ENCODE measurements at places on chromosomes 11 and 22.

GRCh38 chr11:34683396-34683795, 62.5 kb downstream of the EHF start:
- no peak for DNase-seq

GRCh38 chr22:46946383-46946962, 184.0 kb downstream of the TBC1D22A start:
- DNase-seq: no peak

GRCh38 chr11:118287006-118287405, 17.5 kb upstream of the CD3E start:
- DNase-seq: no peak

DNA sequence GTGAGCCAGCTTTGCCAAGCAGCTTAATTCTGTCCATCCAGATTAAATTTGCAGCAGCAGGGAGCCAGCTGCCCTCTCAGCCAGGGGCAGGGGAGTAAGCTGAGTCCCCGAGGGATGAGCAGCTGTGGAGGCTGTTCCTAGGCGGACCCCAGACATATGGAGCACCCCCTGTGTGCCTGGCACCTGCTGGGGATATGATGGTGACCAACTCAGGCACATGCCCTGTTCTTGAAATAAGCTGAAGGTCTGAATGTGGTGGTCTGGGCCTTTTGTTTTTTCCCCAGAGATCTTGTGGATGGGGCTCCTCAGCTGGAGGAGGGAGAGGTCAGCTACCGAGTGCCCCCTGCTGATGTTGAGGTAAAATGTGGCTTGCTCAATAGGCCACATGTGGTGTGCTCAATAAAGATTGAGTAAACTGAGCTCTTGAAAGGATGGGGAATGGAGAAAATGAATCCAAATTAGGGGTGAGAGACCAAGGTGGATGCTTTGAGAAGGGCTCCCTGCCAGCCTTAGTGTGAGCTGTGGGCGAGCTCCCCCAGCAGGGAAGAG, 103.3 kb upstream of the NNMT start:
- DNase-seq: no peak

DNA sequence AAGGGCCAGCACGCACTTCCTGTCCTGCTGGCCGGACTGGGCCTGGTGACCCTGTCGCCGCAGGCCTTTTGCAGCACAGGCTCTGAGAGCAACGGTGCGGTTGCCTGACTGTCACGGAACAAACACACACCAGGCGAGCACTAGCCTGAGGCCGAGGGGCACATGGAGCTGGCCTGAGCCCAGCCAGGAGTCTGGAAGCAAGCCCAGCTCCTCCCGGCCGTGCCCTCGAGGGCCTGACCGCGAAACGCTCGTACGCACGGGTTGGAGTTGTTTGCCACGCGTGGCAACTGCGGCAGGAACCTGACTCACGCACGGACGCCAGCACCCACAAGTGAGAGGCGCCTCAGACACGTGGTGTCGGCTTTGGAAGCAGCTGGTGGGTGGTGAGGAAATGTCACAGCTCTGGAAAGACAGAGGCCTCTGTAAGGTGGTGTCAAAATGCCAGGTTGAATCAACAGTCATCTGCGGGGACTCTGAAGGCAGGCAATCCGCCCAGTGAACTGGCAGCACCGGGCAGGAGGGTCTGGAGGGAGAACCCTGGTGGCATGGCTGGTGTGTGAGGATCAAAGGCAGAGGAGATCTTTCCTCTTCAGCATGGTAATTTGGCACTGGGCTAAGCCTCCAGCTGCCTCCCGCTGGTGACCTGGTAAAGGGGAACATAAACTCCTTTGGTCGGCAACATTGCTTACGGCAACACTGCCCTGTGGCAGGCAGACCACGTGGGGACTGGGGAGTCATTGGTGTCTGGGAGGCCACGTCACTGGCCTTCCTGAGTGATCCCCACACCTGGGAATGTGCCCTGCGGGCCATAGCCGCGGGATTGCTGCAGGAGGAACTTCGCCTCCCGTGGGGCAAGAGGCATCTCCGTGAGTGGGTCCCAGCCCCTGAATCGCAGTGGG, 15.3 kb upstream of the IL17REL start:
- DNase-seq: no peak

GRCh38 chr11:44277196-44278090, 32.5 kb downstream of the ALX4 start:
- DNase-seq: no peak

DNA sequence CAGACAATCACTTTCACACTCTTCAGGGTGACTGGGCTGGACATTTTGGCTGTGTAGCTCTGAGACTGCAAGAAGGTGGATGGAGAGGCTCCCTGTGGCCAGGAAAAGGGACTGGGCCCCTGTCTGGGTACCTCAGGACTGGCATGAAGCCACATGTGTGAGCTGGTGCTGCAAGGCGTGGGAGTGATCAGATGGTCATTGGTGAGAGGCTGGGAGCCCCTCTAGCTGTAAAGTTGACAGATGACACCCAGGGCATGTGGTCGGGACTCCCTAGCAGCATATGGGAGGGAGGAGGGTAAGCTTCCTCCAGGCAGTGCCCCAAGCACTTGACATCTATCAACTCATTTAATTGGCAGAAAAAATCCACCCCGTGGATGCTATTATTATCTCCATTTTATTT, 18.9 kb upstream of the CABP2 start:
- no peak for DNase-seq

GRCh38 chr22:33894036-33894435, 26.2 kb downstream of the LARGE1 start:
- no peak for DNase-seq

GRCh38 chr11:125941267-125941618, 4.6 kb upstream of the VSIG10L2 start:
- no peak for DNase-seq

- DNase-seq: no peak
Measured at GRCh38 chr11:93952082-93952780, 68.9 kb upstream of the HEPHL1 start.

GRCh38 chr11:34232807-34233206, 125.0 kb downstream of the ABTB2 start:
- no peak for DNase-seq

DNA sequence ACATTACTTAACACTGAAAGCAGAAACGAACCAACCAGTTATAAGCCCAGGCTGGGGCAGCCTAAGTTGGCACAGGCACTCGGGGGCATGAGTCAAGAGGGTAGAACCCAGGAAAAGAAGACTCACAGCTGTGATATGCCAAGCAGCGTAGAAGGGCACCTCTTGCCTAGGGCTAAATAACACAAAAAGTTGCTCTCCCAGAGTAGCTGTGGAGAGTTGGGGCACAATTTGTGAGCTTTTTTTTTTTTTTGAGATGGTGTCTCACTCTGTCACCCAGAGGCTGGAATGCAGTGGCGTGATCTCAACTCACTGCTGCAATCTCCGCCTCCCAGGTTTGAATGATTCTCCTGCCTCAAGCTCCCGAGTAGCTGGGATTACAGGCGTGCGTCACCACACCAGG, 8.8 kb downstream of the CLMP start:
- no peak for DNase-seq

GRCh38 chr11:121451178-121451985, 732 bp upstream of the SORL1 start:
- no peak for DNase-seq

- no peak for DNase-seq
Measured at GRCh38 chr11:58912124-58912523, 27.2 kb upstream of the GLYATL1 start.

DNA sequence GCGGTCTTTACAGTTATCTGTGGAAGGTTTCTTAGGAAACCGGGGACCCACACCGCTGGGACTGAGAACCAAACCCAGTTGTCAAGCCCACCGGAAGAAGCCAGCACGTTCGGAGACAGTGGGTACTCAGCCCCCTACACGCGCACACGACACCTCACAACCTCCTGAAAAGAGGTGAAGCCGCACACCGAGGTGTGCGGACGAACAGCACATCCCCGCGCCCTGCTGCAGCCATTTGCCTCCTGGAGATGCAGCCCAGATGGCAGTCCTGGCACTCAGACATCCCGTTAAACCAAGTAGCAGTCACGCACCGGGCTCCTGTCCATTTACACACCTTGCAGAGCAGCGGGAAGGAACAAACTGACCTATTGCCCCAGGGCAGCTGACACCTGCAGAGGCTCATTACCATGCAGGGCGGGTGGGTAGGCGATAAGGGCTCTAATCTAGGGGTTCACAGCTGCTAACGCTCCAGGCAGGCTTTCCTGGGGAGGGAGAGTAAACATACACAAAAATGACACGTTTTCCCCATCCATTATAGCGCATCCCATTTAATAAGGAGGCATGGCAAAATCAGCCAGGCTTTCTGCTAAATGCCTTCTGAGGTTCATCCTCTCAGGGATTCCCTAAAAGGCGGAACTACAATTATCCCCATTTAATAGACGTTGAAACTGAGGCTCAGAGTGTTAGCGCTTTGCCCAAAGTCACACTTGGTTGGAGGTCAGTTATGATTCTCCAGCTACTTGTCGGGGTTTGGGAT, 864 bp upstream of the EHBP1L1 start:
- DNase-seq: no peak

GRCh38 chr22:26985206-26985605, 327.8 kb downstream of the MIAT start:
- no peak for DNase-seq

- no peak for DNase-seq
Measured at GRCh38 chr22:47994601-47995263, 1232.3 kb downstream of the TBC1D22A start.

GRCh38 chr11:106520146-106520912, 442.9 kb downstream of the AASDHPPT start:
- DNase-seq: no peak

DNA sequence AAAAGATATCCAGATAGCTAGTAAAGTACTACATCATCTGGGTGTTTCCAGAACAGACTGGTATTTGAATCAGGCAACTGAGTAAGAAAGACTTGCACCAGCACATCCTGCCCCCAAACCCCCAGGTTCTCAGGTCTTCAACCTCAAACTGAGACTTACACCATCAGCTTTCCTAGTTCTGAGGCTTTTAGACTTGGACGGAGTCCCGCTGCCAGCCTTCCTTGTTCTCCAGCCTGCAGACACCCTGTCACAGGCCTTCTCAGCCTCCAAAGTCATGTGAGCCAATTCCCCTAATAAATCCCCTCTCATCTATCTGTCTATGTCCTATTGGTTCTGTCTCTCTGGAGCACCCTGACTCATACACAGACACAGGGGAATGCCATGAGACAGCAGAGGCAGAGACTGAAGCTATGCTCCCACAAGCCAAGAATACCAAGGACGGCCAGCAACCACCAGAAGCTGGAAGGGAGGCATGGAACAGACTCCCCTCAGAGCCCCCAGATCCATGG, 10.9 kb downstream of the SMCO4 start:
- DNase-seq: no peak

- DNase-seq: no peak
Measured at GRCh38 chr22:23072077-23072910, 2.0 kb downstream of the GNAZ start.

DNA sequence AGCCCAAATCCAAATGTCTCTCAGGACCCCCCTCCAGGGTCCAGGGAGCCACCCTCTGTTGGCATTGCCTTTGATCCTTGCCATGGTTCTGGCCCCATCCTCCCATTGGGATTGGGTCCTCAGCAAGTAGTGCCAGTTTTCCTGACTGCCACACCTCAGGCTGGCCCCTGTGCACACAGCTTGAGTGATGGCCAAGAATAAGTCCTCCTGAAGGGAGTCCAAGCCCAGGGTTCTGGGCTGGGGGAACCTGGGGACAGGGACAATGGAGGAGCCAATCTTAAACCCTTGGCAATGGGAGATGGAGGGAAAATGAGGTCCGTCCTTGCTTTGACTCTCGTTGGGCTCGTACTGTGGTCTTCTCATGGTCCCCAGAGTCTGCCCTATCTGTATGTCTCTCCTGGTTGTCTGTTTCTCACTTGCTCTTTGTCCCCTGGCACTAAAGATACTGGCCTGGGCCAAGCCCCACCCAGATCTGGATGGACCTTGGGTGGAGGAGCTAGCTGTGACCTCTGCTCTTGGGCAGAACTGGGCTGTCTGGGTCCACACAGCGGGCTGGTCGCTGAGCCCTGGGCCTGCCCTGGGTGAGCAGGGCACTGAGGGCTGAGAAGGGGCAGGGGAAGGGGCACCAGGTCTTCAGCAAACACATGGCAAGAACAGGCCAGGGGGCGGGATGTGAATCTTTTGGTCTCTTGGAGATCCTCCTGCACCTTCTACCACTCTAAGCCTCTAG, 2.9 kb downstream of the SOX10 start:
- no peak for DNase-seq

GRCh38 chr11:72480347-72480746, 46.0 kb upstream of the CLPB start:
- no peak for DNase-seq

- DNase-seq: no peak
Measured at GRCh38 chr22:47166446-47167016, 404.1 kb downstream of the TBC1D22A start.

DNA sequence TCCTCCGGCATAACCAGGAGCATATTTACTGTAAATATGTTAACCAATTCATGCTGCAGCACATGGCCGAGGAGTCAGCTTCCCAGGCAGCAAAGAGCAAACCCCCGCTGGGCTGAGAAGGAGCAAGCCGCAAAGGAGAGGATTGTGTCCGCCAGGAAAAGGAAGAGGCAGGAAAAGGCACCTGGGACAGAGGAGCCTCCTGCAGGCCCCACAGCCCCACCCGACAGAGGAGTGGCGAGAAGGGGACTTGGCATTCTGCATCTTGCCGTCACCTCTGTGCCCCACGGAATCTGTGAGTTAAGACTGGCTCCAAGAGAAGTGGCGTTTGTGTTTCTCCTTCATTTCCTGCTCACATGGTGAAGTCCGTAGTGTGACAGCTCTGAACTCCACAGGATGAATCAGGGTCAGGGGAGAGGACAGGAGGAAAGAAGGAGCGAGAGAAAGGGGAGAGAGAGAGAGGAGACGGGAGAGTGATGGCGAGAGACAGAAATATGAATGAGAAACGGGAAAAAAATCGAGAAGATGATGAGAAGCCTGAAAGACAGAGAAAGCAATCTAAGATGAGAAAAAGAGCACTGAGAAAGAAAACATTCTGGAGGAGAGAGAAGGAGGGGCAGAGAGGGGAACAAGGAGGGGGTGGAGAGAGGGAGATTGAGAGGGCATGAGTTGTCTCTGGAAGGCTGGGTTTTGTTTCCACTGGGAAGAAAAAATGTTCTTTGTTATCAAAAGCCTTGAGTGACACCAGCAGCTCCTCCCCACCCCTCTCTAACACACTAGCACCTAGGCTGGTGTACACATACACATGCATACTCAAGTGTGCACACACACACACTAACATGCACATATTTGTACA, 489.6 kb downstream of the MN1 start:
- DNase-seq: no peak

DNA sequence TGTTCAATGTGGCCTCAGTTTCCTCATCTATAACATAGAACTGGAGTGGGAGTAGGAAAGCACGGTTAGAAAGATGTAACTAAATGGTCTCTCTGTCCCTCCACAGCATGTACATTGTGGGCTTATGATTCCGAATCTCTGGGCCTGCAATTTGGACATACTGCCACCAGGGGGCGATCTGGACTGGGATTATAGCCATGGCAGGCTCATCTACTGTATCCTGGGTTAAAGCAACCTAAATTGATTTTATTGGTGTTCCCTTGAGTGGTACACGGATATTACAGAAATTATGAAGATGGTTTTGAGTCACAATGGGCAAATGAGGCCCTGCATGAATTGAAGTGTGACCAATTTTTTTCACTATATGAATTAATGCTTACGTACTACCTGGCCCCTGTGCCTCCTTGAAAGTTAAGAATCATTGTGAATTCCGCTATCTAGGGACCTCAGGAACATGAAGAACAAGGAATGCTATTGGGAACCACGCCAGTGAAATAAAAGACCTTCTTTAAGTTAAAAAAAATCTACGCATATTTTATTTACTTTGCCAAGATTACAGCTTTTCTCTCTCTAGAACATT, 32.9 kb downstream of the TST start:
- DNase-seq: no peak
